ENCODE measurements at places on chromosomes 2 and 18. TPM values are rescaled to one million over a fixed set of nuclear protein-coding genes. Genes with fewer than 3 reads are reported as not detected.

Gene C2orf66
- not detected for total RNA-seq

Gene PLEKHH2
- total RNA-seq: 25.0 TPM

Gene NLRC4
- 2.3 TPM for total RNA-seq

Gene IL36RN
- total RNA-seq: not detected

Gene BOLL
- total RNA-seq: not detected

Gene HNRNPA3
- total RNA-seq: 173 TPM

Gene ALK
- total RNA-seq: 0.13 TPM

Gene VIT
- not detected for total RNA-seq

Gene PROM2
- 65.6 TPM for total RNA-seq

Gene SFTPB
- 1.3 TPM for total RNA-seq

Gene ZSWIM2
- total RNA-seq: not detected

Gene CELF4
- 0.85 TPM for total RNA-seq

Gene TMEM247
- total RNA-seq: not detected

Gene SLC14A1
- total RNA-seq: 8.5 TPM

Gene GKN2
- not detected for total RNA-seq

Gene PAX3
- total RNA-seq: not detected

Gene L3MBTL4
- total RNA-seq: 15.2 TPM
